ENCODE measurements at places on chromosomes 11 and 22. TPM values are rescaled to one million over a fixed set of nuclear protein-coding genes. Genes with fewer than 3 reads are reported as not detected.
A peak's percentile ranks its signal among the peaks of the same experiment; 100 is the strongest.

- no peak for DNase-seq
These were observed 44.1 kb upstream of the TP53I11 start for GRCh38 chr11:44994753-44995152.

Gene DNAJB7
- not detected for total RNA-seq

Gene ARHGAP32
- 18.3 TPM for total RNA-seq

Gene PHF21B
- total RNA-seq = not detected

DNA sequence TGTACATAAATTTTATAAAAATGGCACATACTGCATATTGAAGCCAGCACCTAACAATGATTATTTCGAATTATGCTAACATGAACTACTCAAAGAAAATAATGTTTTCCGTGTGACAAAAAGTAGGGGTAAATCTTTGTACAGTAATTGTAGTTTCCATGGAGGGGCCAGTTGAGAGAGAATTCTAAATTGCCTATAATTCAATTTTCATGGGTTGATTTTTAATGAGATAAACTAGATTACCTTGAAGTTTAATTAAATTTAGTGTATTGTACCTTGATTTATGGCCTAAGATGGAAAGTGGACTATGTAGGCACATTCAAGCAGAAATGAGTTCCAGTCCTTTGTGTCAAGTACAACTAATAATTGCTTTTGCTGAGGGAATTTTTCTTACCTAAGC lies 5.0 kb downstream of the APLP2 start:
- DNase-seq = no peak

Gene TTC28
- 28.6 TPM for total RNA-seq

- no peak for DNase-seq
These were observed 144.9 kb downstream of the MAML2 start for GRCh38 chr11:96197801-96198701.

- DNase-seq = no peak
These were observed at the start of gene C22orf15 for GRCh38 chr22:23762842-23763578. Gene C22orf15 (plus strand): TSS chr22:23762990. CDS start chr22:23763307, 317 bp downstream.

DNA sequence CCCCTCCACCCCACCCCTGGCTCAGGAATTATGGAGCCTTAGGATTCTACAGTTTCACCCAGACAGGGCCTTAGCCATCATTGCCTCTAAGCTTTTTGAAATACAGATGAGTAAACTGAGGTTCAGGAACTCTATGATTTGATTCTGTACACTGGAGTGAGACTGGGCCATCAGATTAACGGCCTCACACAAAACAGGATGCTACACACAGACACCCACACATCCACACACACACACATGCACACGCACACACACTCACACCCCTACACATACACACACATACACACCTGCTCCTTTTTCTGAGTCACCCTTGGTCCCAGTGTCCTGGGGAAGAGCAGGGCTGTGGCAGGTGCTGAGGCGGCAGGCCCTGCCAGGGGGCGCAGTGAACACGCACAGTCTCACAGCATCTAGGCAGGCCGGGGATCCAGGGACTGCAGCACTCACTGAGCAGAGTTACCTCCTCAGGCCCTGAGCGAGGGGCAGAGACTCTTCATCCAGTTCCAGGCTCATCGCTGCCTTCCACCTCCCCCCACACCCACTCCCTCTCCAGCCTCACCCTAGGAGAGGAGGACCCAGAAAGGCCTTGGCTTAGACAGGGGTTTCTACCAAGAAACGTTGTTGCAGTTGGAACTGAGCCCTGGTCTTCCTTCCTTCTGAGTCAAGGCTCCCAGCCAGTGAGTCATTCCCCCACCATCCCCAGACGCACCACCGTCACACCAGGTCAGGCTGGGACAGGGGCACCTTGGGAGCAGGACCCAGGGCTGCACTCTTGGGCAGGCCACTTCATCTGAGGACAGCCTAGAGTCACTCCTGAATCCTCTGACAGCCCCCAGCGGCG lies 89.8 kb upstream of the PARVA start:
- no peak for DNase-seq

Gene OR6A2
- total RNA-seq = 0.13 TPM

DNA sequence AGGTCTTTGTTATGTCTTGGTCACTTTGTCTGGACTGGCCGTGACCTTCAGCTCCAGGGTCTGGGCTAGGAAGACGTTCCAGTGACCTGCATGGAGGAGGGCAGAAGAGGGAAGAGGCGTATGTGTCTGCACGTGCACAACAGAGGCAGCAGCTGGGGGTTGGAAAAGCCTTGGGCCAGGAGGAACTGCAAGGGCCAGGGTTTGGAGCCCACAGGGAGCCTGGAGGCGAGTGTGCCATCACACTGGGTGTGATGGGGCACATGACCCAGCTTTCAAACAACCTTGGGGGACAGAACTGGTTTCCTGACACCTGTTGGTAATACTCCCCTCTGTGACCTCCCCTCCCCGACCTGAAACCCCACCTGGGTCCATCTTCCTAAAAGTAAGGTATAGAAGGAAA lies 34.7 kb downstream of the CHRDL2 start:
- DNase-seq = no peak

Gene SPI1
- total RNA-seq = 69.4 TPM

GRCh38 chr11:11807811-11808782 lies 33.7 kb upstream of the USP47 start:
- DNase-seq = no peak

DNA sequence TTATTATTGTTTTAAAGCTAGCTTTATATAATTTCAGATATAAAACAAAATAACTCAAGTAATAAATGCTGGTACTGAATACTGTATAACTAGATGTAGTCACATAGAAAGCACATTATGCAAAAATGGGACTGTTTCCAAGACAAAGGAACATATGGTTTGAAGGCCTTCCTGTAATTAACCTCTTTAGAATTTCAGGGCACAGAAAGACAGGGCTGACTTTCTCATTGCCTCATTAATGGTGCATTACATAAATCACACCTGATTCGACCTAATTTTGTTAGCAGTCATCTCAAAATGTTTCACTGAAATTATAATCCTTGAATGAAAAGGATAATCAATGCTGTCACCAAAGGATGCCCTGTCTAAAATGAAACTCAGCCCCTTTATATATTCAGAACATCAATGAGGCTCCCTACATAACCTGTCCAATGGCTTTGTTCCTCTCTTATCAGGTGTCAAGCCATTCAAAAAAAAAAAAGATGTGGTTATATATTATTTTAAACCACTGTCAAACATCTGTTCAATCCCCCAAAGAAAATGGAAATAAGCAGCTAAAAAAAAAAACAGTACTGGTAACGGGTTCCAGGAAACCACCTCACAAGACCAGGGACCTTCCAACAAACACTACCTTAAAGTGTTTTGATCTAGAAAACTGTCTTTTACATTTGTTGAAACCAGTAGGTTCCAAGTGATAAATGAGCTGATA lies 77.4 kb downstream of the FAM168A start:
- no peak for DNase-seq

Gene LRRN4CL
- total RNA-seq = 49.3 TPM

- DNase-seq = no peak
These were observed 18.4 kb downstream of the OR51I2 start for GRCh38 chr11:5467527-5467926.

DNA sequence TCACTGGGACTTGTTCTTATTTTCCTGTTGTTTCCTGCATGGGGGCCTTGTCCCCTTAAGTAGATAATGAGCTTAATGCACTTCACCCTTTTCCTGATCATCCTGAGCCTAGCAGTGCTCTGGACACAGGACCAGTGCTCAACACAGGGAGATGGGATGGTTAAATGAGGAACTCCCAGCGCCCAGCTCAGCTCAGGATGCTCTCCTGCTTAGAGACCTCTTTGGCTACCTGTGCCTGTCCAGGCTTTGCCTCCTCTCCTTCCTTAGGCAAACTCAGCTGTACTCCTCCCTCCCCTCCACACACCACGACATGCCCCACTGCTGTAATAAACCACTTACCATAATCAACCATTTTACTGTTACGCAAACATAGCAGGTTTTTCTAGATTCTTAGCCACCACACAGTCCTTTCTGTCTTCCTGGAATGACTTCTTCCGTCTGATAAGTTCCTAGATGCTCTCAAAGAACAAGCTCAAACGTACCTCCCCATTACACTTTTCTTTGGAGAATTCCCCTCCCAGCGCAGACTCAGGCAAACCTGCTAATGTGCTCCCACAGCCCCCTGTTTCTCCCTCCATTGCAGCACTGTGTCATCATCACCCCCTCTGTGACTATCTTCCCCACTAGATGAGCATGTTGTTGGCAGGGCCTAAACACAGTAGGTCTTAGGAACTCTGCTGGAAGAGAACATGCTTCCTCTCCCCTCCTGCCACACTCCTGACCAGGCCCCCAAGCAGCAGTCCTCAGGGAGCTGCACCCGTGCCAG lies 113.6 kb downstream of the MICAL2 start:
- no peak for DNase-seq

GRCh38 chr11:35295751-35296150 lies 123.6 kb downstream of the SLC1A2 start:
- DNase-seq = no peak

Gene DEPDC7
- total RNA-seq = 1.8 TPM

Gene MRGPRX3
- total RNA-seq = not detected

DNA sequence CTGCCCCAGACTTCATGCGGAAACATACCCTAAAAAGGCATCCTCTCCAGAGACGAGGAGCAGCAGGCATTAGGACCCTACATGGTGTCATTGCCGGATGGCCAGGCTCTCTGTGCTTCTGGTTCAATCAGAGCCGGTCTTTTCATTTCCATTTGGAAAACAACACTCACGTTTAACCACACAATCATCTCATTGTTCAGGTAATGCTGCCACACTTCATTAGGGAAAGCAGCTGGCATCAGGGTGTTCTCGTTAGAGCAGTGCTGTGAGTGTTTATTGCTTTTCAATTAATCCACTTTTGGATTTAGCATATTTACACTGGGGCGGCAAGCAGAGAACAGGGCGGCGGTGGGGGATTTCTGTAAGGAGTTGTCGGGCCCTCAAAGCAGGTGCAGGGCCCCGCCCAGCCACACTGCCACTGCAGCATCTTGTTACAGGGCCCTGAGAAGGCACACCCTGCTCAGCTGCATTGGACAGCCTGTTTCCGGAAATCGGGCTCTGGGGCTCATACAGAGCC lies 338.6 kb downstream of the SHANK2 start:
- no peak for DNase-seq

DNA sequence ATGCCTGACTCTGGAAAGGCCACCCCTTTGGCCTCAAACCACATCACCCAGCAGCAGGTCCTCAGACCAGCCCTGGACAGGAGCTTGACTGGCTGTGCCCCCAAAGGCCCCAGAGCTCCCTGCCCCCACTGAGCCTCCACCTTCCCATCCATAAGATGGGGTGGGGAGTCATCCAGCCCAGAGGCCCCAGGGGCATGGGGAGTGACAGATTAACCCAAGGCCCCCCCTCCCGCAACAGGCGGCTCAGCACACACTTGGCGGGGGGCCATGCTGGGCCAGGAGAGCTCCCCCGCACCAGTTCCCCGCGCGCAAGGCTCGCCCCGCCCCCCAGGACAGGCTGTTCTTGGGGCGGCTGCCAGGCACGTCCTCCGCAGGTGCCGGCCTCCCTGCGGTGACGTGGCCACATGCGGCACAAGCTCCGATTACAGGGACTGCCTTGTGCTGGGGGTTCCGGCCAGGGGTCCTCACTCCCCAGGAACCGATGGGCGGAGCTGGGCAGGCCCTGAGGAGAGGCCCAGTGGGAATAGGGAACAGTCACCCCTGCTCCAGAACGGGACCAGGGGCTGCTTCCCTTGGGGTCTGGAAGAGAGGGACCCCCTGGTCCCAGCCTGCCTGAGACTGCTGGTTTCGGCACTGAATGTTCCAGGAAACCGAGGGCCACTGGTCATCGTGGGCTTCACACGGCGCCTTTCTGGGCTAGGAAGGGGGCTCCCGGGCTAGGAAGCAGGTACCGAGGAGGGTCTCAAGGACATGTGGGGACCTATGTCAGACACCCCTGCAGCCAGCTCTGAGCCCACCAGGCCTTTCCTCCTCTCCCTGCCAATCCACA lies 5.1 kb upstream of the CDKN1C start:
- peak; percentile 64 for DNase-seq

Gene MAPK12
- 18.4 TPM for total RNA-seq

Gene XKR3
- total RNA-seq = not detected

GRCh38 chr11:68684385-68685356 lies at the start of gene GAL:
Gene GAL (plus strand): TSS chr11:68684544. CDS start chr11:68684924, 380 bp downstream.
- DNase-seq = no peak

- no peak for DNase-seq
These were observed 32.0 kb upstream of the YWHAH start for GRCh38 chr22:31912407-31912743.

GRCh38 chr22:24805790-24806662 lies at the start of gene SGSM1:
Gene SGSM1 (plus strand): TSS chr22:24806211. CDS start chr22:24806326, 115 bp downstream.
- peak; percentile 25 for DNase-seq

DNA sequence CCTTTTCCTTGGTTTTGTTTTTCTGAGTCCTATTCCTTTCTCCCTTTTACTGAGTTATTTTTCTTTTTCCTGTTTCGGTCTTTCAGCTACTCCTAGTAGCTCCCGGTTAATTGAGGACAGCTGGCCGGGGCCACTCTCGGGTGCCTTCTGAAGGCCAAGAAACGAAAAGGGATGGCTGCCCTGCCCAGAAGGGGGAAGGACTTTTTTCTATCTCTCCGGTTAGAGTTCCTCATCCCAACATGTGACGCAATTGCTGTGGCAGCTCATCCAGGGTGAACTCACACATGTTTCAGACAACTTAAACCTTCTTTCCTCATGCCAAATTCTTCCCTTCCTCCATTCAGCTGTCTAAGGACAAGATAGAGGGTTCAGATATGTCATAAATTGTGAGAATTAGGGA lies 83.6 kb downstream of the PIWIL4 start:
- DNase-seq = no peak

Gene TMEM121B
- 0.63 TPM for total RNA-seq

- DNase-seq = no peak
These were observed 16.8 kb upstream of the TMEM191C start for GRCh38 chr22:21450320-21450831.

- no peak for DNase-seq
These were observed 6.7 kb upstream of the CYTH4 start for GRCh38 chr22:37275622-37276021.

- peak; percentile 57 for DNase-seq
These were observed 53.1 kb downstream of the CNTF start for GRCh38 chr11:58675334-58676155.

DNA sequence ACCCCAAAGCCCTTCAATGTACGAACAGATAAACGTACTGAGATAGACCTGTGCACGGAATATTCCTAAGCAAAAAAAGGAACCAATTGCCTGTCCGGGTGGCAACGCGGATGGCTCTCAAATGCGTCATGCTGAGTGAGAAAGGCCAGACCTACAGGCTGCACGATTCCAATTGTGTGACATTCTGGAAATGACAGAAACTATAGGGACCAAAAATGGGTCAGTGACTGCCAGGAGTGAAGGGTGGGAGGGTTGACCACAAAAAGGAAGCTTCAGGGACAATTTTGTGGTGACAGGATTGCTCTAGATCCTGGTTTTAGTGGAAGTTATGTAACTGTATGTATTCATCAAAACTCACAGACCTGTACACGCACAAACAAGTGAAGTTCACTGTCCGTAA lies 24.0 kb upstream of the SYT8 start:
- DNase-seq = no peak

GRCh38 chr11:79170321-79170720 lies 270.5 kb downstream of the TENM4 start:
- DNase-seq = no peak

Measured in omental fat pad (tissue), 4 donors.